Progenitor cell of endocrine pancreas (in vitro differentiated cells): ENCODE measurements at places on chromosomes 7 and 10.

GRCh38 chr7:101960985-101961708, 143.7 kb downstream of the CUX1 start:
- H3K27ac ChIP-seq, result peak overlapping the region; percentile 34
- peaks cover 19% of the 10 kb centered on the region for H3K4me1 ChIP-seq
- no peaks in the 10 kb centered on the region for H3K27me3 ChIP-seq
- DNase-seq, result no peak
- peaks cover 3% of the 10 kb centered on the region for H3K36me3 ChIP-seq
- no peak overlapping the region for H3K4me3 ChIP-seq

- H3K27me3 ChIP-seq, result no peaks in the 10 kb centered on the region
- peaks cover 1% of the 10 kb centered on the region for H3K4me1 ChIP-seq
- no peak overlapping the region for H3K4me3 ChIP-seq
Observed at GRCh38 chr7:107610323-107610722, 30.3 kb downstream of the BCAP29 start.

GRCh38 chr10:56286096-56286495, 75.0 kb downstream of the ZWINT start:
- H3K4me3 ChIP-seq, result no peak overlapping the region
- no peak for DNase-seq
- H3K27me3 ChIP-seq, result no peaks in the 10 kb centered on the region

- H3K36me3 ChIP-seq, result peaks cover 9% of the 10 kb centered on the region
- peak overlapping the region; percentile 99 for H3K4me3 ChIP-seq
- peak overlapping the region; percentile 86 for H3K27ac ChIP-seq
- no peak for DNase-seq
- peaks cover 31% of the 10 kb centered on the region for H3K4me1 ChIP-seq
Observed at GRCh38 chr10:97445357-97445721, 467 bp downstream of the EXOSC1 start.

DNA sequence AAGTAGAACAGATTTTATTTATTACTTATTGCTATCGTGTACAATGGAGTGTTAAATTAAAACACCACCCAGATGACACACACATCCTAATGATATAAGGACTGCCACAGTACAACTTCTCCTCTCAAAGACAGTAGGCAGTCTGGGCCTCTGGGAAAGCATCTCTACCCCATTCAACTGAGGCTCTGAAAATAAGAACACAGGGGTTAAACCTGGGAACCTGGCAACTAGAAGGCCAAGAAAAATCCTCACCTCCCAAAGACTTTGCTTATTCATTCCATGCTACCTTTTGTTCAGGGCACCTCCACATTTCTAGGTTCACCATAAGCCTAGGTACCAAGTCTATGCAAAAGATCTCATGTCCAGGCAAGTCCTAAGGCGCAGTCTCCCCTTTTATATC, 125.4 kb upstream of the FEZF1 start:
- DNase-seq, result no peak
- no peak overlapping the region for H3K27ac ChIP-seq
- H3K4me3 ChIP-seq, result no peak overlapping the region
- H3K36me3 ChIP-seq, result no peaks in the 10 kb centered on the region

GRCh38 chr10:3806603-3807002, 21.6 kb upstream of the KLF6 start:
- peaks cover 61% of the 10 kb centered on the region for H3K4me1 ChIP-seq
- peak overlapping the region; percentile 21 for H3K27ac ChIP-seq
- H3K4me3 ChIP-seq, result no peak overlapping the region
- H3K36me3 ChIP-seq, result no peaks in the 10 kb centered on the region
- H3K27me3 ChIP-seq, result no peaks in the 10 kb centered on the region

DNA sequence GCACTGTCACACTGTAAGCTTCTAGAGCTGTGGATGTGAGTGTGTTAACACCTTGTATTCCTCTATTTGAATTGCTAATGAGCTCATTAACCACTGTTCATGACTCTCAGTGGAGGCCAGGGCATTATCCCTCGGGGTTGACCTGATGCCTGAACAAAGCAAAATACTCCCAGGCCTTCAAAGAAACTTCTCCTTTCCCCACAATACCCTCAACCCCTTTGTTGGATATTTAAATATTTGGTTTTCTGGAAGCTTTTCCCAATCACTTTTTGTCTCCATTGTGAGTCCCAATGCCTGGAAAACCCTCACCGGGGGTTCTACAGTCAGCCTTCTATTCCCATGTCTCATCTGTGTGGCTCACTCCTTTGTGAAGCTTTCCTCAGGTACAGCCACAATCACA, 780.1 kb downstream of the PHTF2 start:
- DNase-seq, result no peak
- H3K27me3 ChIP-seq, result no peaks in the 10 kb centered on the region
- H3K27ac ChIP-seq, result no peak overlapping the region
- H3K36me3 ChIP-seq, result no peaks in the 10 kb centered on the region
- H3K4me1 ChIP-seq, result no peaks in the 10 kb centered on the region

DNA sequence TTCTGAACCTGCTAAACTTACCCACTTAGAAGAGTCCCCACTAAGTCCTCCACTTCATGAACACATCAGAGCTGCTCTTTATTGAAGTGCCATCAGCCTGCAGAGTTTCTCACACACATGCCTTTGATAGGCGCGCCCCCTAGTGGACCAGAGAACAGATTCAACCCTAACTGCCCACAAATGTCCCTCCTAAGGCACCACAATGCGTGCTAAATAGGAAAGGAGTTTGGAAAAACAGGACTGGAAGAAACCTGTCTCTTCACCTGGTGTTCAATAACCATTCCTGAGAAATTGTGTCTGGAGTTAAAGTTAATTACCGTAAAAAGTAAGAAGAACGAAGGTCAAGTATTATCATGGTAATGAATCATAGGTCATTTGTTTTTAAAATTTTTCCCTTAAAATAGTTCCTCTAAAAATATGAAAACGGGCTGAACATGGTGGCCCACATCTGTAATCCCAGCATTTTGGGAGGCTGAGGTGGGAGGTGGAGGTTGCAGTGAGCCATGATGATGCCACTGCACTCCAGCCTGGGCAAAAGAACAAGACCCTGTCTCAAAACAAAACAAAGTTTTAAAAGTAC, 249.7 kb downstream of the ELMO1 start:
- H3K36me3 ChIP-seq, result peaks cover 7% of the 10 kb centered on the region
- peaks cover 19% of the 10 kb centered on the region for H3K4me1 ChIP-seq
- H3K27ac ChIP-seq, result no peak overlapping the region
- peak; percentile 73 for DNase-seq
- H3K27me3 ChIP-seq, result no peaks in the 10 kb centered on the region

- H3K27me3 ChIP-seq, result peaks cover 58% of the 10 kb centered on the region
- no peaks in the 10 kb centered on the region for H3K36me3 ChIP-seq
- no peak overlapping the region for H3K27ac ChIP-seq
- no peaks in the 10 kb centered on the region for H3K4me1 ChIP-seq
- H3K4me3 ChIP-seq, result no peak overlapping the region
Observed at GRCh38 chr7:42247301-42247700, 10.3 kb upstream of the GLI3 start.

GRCh38 chr10:100968062-100968736, 1.1 kb upstream of the SEMA4G start:
- peaks cover 31% of the 10 kb centered on the region for H3K4me1 ChIP-seq
- H3K36me3 ChIP-seq, result no peaks in the 10 kb centered on the region
- no peak overlapping the region for H3K27ac ChIP-seq
- H3K27me3 ChIP-seq, result no peaks in the 10 kb centered on the region
- no peak for DNase-seq
- peak overlapping the region; percentile 79 for H3K4me3 ChIP-seq

DNA sequence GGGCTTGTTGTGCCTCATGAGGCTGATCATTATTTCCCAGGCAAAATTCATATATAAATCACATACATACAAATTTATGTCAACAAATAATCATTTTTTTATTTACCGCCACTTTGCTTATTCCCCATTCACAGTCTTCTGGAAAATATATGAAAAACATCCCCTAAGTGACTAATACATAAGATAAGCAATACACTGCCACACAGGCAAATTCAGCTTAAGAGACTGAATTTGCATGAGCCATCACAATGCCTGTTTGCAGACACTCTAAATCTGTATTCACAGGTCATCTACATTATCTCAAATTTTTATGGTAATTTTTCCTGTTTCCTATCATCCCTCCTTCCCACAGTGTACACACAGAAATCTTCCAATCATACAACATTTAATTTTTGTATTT, 13.2 kb downstream of the OSBPL3 start:
- H3K4me3 ChIP-seq, result no peak overlapping the region
- no peak for DNase-seq
- peaks cover 9% of the 10 kb centered on the region for H3K4me1 ChIP-seq
- H3K36me3 ChIP-seq, result no peaks in the 10 kb centered on the region
- H3K27me3 ChIP-seq, result no peaks in the 10 kb centered on the region

GRCh38 chr7:16838386-16838785, 33.6 kb upstream of the AGR2 start:
- peaks cover 16% of the 10 kb centered on the region for H3K4me1 ChIP-seq
- H3K27ac ChIP-seq, result no peak overlapping the region
- no peaks in the 10 kb centered on the region for H3K27me3 ChIP-seq

GRCh38 chr10:124081547-124082140, 11.8 kb downstream of the CHST15 start:
- no peaks in the 10 kb centered on the region for H3K36me3 ChIP-seq
- no peak overlapping the region for H3K4me3 ChIP-seq

DNA sequence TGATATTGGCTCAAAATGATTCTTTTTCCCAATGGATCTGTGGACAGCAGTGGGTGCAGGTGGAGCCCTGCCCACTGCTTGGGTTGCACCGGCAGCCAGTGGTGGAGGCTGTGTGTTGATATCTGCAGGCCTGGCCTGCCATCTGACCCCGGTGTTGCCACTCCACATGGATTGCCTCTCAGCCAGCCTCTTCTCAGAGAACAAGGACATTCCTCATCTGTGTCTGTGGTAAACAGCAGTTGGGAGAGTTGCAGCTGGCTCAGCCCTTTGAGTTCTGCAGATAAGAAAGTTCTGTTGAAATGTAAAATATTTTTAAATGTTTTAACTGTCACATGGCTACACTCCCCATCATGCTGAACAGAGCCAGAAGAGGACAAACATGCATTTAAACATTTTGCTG, 374.9 kb upstream of the CELF2 start:
- no peak overlapping the region for H3K4me3 ChIP-seq
- H3K27ac ChIP-seq, result no peak overlapping the region
- H3K4me1 ChIP-seq, result peaks cover 4% of the 10 kb centered on the region

GRCh38 chr10:86178401-86179152, 188.0 kb downstream of the GRID1 start:
- no peak overlapping the region for H3K4me3 ChIP-seq
- DNase-seq, result peak; percentile 35
- H3K27me3 ChIP-seq, result peaks cover 6% of the 10 kb centered on the region
- no peaks in the 10 kb centered on the region for H3K36me3 ChIP-seq

GRCh38 chr10:121844537-121844936, 83.3 kb downstream of the ATE1 start:
- no peak for DNase-seq
- no peak overlapping the region for H3K4me3 ChIP-seq
- peaks cover 28% of the 10 kb centered on the region for H3K36me3 ChIP-seq
- H3K27me3 ChIP-seq, result no peaks in the 10 kb centered on the region

GRCh38 chr7:37443627-37444026, 5.0 kb downstream of the ELMO1 start:
- H3K27ac ChIP-seq, result peak overlapping the region; percentile 65
- peaks cover 3% of the 10 kb centered on the region for H3K36me3 ChIP-seq
- no peak for DNase-seq
- peaks cover 55% of the 10 kb centered on the region for H3K4me1 ChIP-seq

DNA sequence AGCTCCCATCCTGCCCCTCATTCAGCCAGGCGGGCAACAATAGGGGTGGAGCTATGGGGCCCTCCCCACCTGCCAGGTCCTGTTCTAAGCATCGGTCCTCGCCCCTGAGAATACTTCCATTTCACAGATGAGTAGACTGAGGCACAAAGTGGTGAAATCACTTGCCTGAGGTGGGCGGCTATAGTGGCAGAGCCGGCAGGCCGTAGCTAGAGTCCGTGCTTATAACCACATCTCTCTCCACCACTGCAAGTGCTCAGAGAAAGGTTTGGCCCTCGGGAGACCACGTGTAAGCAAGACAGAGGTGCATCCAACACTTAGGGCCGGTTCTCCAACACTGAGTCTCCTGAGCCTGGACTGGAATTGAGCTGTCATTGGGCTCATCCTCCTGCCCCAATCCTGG, 145.8 kb upstream of the UNC5B start:
- peaks cover 5% of the 10 kb centered on the region for H3K4me1 ChIP-seq
- no peaks in the 10 kb centered on the region for H3K36me3 ChIP-seq
- peaks cover 24% of the 10 kb centered on the region for H3K27me3 ChIP-seq
- no peak overlapping the region for H3K4me3 ChIP-seq
- H3K27ac ChIP-seq, result no peak overlapping the region
- DNase-seq, result no peak

DNA sequence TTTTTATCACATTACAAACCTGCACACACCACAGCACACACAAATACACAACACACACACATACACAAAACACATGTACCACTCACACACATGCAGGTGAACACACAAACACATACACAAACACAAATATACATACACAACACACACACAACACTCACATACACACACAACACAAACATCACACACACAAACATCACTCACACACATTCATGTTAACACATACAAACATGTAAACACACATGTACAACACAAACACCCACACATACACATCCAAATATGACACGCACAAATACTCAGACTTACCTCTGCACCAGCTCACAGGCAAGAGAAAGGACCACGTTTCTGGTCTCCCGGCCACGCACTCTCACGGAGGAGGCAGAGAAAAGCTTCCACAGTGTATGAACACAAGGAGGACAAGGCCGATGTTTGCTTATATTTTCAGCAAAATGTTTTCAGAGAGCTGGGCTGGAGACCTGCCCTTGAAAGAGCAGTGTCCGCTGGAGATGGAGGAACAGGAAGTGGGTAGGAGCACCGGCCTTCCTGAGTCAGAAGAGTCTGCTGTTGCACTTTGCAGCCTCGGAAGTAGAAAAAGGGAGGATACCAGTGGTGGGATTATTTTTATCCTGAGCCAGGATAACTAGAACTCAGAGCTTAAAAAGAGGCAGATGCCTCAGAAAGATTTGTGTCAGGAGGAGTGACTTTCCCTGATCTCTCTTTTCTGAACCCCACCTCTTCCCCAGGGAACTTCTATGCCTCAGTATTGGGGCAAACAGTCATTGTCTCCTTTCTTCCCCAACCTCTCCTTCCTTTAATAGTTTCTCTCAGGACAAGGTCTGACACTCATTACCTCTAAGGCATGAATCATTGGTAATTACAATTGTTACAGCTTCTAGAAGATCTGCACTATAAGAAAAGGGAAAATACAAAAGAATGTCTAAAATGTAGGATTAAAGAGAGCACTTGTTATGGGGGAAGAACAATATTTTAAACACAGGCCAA, at the start of gene GIMAP6:
GIMAP6 (minus strand) TSS at position 520 of the 999 bp plus-strand sequence. CDS start 2,243 bp downstream, outside the sequence.
- no peaks in the 10 kb centered on the region for H3K36me3 ChIP-seq
- H3K27me3 ChIP-seq, result no peaks in the 10 kb centered on the region
- no peaks in the 10 kb centered on the region for H3K4me1 ChIP-seq
- H3K27ac ChIP-seq, result no peak within 1 kb of the TSS
